Calu3 (cell line): ENCODE measurements at places on chromosomes 13 and 19.

DNA sequence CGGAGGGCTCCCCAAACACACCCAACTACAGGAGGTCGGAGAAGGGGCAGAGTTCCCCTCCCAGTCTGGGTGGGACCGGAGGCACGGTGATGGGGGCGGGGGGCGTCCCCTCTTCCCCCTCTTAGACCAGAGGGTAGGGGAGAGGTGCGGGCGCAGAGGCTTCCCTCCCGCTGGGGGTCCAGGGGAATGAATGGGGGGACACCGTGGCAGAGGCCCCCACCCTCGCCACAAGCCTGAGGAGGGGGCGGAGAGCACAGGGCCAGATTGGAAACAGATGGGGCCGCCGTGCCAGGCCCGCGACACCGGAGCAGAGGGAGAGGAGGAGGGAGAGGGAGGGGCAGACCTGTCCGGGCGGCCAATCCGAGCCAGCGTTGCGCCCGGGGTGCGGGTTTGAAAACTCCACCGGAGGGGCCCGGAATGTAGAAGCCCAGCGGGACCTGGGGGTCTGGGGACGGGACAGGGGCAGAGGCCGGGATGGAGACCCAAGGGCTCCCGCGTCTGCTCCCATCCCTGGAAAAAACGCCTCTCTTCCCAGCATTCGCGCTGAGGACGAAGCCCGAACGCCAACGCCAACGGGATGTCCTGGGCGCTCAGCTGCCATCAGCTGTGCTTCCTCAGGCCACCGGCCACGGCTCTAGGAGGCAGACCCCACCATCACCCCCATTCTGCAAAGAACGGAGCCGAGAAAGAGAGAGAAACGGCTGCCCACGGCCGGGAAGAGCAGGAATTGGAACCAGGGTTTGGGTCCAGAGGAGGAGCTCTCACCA lies 46.8 kb downstream of the PTPRS start:
- H3K27me3 ChIP-seq, result no peaks in the 10 kb centered on the region
- peak overlapping the region; percentile 44 for H3K4me3 ChIP-seq
- H3K27ac ChIP-seq, result no peak overlapping the region
- peaks cover 24% of the 10 kb centered on the region for H3K4me1 ChIP-seq
- peaks cover 13% of the 10 kb centered on the region for H3K36me3 ChIP-seq

DNA sequence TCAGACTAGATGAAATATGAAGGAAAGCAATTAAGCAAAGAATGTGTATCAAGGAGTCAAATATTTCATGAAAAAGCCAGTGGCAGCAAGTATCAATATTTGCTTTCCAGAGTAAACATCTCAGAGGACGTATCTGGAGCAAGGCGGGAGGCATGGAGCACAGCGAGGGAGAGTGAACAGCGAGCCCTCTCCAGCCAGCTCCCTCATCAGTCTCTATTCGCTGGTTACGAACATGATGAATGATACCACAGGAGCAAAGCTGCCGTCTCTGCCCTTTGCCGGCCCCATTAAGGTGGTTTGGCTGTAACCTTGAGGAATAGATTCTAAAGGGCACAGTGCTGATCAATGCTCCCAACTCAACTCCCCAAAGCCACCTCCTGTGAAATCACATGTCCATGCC lies 95.8 kb downstream of the CCNA1 start:
- H3K27me3 ChIP-seq, result peaks cover 14% of the 10 kb centered on the region
- no peak overlapping the region for H3K4me3 ChIP-seq
- H3K36me3 ChIP-seq, result no peaks in the 10 kb centered on the region
- no peak for DNase-seq

- peaks cover 12% of the 10 kb centered on the region for H3K4me1 ChIP-seq
- H3K36me3 ChIP-seq, result no peaks in the 10 kb centered on the region
- peak; percentile 1 for DNase-seq
- H3K27me3 ChIP-seq, result no peaks in the 10 kb centered on the region
- no peak overlapping the region for H3K4me3 ChIP-seq
- no peak overlapping the region for H3K27ac ChIP-seq
These were observed 379.0 kb downstream of the EFNB2 start for GRCh38 chr13:106156468-106156867.

- H3K27me3 ChIP-seq, result no peaks in the 10 kb centered on the region
- no peak overlapping the region for H3K27ac ChIP-seq
- H3K4me1 ChIP-seq, result no peaks in the 10 kb centered on the region
- H3K4me3 ChIP-seq, result no peak overlapping the region
- H3K36me3 ChIP-seq, result no peaks in the 10 kb centered on the region
These were observed 2818.6 kb upstream of the PCDH20 start for GRCh38 chr13:64234255-64234654.

- H3K27me3 ChIP-seq, result peaks cover 22% of the 10 kb centered on the region
- DNase-seq, result peak; percentile 77
- peaks cover 9% of the 10 kb centered on the region for H3K4me1 ChIP-seq
- H3K4me3 ChIP-seq, result no peak overlapping the region
These were observed 6.4 kb upstream of the DMWD start for GRCh38 chr19:45798995-45799517.

- no peak overlapping the region for H3K27ac ChIP-seq
- H3K36me3 ChIP-seq, result no peaks in the 10 kb centered on the region
- no peaks in the 10 kb centered on the region for H3K4me1 ChIP-seq
- DNase-seq, result no peak
- H3K4me3 ChIP-seq, result no peak overlapping the region
These were observed 64.3 kb upstream of the SIAH3 start for GRCh38 chr13:45915686-45916439.

- no peak for DNase-seq
- no peaks in the 10 kb centered on the region for H3K27me3 ChIP-seq
- H3K4me3 ChIP-seq, result no peak overlapping the region
- H3K36me3 ChIP-seq, result peaks cover 4% of the 10 kb centered on the region
- no peaks in the 10 kb centered on the region for H3K4me1 ChIP-seq
- no peak overlapping the region for H3K27ac ChIP-seq
These were observed 56.4 kb downstream of the ZDHHC20 start for GRCh38 chr13:21402586-21403307.

- H3K36me3 ChIP-seq, result peaks cover 14% of the 10 kb centered on the region
- no peaks in the 10 kb centered on the region for H3K27me3 ChIP-seq
- no peak overlapping the region for H3K27ac ChIP-seq
- no peak for DNase-seq
- H3K4me3 ChIP-seq, result peak overlapping the region; percentile 43
- peaks cover 10% of the 10 kb centered on the region for H3K4me1 ChIP-seq
These were observed 16.8 kb downstream of the NFIC start for GRCh38 chr19:3383121-3383722.

- no peak for DNase-seq
- no peaks in the 10 kb centered on the region for H3K27me3 ChIP-seq
- H3K36me3 ChIP-seq, result no peaks in the 10 kb centered on the region
- H3K4me1 ChIP-seq, result no peaks in the 10 kb centered on the region
- no peak overlapping the region for H3K4me3 ChIP-seq
These were observed 86.5 kb downstream of the COL4A1 start for GRCh38 chr13:110220471-110220870.

GRCh38 chr19:14136509-14137281 lies at the start of gene ASF1B:
Gene ASF1B, minus strand, starts transcription at chr19:14136589. Its CDS starts 133 bp downstream, at chr19:14136456.
- peak within 1 kb of the TSS; percentile 85 for H3K4me3 ChIP-seq
- peaks cover 38% of the 10 kb centered on the region for H3K36me3 ChIP-seq
- DNase-seq, result peak; percentile 95

GRCh38 chr19:7395360-7396066 lies 46.8 kb downstream of the ARHGEF18 start:
- DNase-seq, result no peak
- peaks cover 32% of the 10 kb centered on the region for H3K36me3 ChIP-seq
- H3K27me3 ChIP-seq, result no peaks in the 10 kb centered on the region
- peaks cover 19% of the 10 kb centered on the region for H3K4me1 ChIP-seq

- H3K27me3 ChIP-seq, result no peaks in the 10 kb centered on the region
- peaks cover 11% of the 10 kb centered on the region for H3K4me1 ChIP-seq
- peak overlapping the region; percentile 92 for H3K27ac ChIP-seq
- peak overlapping the region; percentile 89 for H3K4me3 ChIP-seq
- peak; percentile 68 for DNase-seq
- peaks cover 89% of the 10 kb centered on the region for H3K36me3 ChIP-seq
These were observed 984 bp downstream of the RPS11 start for GRCh38 chr19:49497047-49497788.

GRCh38 chr13:76879203-76879882 lies 6.9 kb downstream of the KCTD12 start:
- no peaks in the 10 kb centered on the region for H3K4me1 ChIP-seq
- H3K27ac ChIP-seq, result no peak overlapping the region
- no peak overlapping the region for H3K4me3 ChIP-seq
- no peak for DNase-seq

GRCh38 chr19:23070353-23071146 lies 46.3 kb upstream of the ZNF730 start:
- H3K27me3 ChIP-seq, result no peaks in the 10 kb centered on the region
- H3K27ac ChIP-seq, result no peak overlapping the region
- no peak overlapping the region for H3K4me3 ChIP-seq
- H3K4me1 ChIP-seq, result no peaks in the 10 kb centered on the region

GRCh38 chr13:107809125-107809524 lies 406.2 kb downstream of the LIG4 start:
- H3K27ac ChIP-seq, result no peak overlapping the region
- no peaks in the 10 kb centered on the region for H3K27me3 ChIP-seq
- H3K4me3 ChIP-seq, result no peak overlapping the region
- H3K36me3 ChIP-seq, result no peaks in the 10 kb centered on the region

GRCh38 chr19:41801792-41802211 lies 5.4 kb downstream of the CEACAM3 start:
- peaks cover 11% of the 10 kb centered on the region for H3K4me1 ChIP-seq
- H3K27me3 ChIP-seq, result peaks cover 52% of the 10 kb centered on the region
- no peak overlapping the region for H3K27ac ChIP-seq
- no peaks in the 10 kb centered on the region for H3K36me3 ChIP-seq
- no peak overlapping the region for H3K4me3 ChIP-seq
- no peak for DNase-seq

DNA sequence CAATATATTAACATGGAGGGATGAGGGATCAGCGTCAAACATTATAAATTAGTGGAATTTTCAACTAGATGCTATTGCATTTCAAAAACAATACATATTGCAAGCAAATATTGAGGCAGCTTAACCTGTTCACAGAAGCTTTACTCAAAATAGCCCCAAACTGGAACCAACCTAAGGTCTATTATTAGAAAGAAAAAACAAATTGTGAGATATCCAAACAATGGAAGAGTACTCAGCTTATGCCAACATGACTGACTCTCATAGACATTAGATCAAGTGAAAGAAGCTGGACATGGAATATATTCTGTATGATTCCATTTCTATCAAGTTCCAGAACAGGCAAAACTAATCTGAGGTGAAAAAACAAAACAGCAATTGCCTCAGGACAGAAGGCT lies 27.6 kb upstream of the NEK3 start:
- no peak overlapping the region for H3K4me3 ChIP-seq
- H3K4me1 ChIP-seq, result no peaks in the 10 kb centered on the region
- H3K36me3 ChIP-seq, result no peaks in the 10 kb centered on the region

DNA sequence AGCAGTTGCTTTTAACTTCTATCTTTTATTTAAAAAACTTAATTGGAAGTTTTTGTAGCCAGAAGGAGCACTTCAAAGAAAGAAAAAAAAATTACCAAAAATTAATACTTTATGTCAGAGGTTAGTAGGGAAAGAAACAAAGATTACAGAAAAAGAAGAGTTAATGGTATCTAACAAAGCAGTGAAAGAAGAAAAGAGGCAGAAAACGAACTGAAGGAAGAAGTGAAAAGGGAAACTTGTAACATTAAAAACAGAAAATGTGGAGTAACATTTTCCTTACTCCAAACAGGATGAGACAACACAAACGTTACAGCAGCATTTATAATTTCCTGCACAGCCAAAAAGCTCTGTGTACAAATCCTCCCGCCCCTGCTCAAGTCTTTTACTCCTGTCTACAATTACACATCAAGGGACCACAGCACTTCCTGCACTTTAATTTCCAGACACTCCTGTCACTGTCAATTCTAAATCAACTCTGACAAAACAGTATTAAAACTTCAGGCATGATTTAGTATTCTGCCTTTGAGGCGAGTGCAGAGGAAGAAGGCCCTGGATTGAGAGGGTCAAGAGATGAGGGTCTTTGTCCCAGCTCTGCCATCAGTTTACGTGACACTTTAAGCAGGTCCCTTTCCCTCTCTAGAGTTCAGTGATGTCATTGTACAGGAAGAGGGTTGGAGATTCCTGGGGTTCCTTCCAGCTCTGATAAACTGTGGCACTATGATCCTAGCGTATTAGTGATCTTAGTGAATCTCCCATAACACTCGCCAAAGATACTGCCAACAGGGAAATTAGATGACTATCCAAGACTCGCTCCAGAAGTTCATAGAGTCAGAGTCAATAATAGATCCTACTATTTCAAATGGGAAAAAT lies 53.2 kb upstream of the LSM14A start:
- H3K4me1 ChIP-seq, result no peaks in the 10 kb centered on the region
- no peak overlapping the region for H3K27ac ChIP-seq
- peaks cover 80% of the 10 kb centered on the region for H3K27me3 ChIP-seq
- H3K4me3 ChIP-seq, result no peak overlapping the region
- no peak for DNase-seq

- no peak overlapping the region for H3K4me3 ChIP-seq
- H3K27ac ChIP-seq, result no peak overlapping the region
- H3K27me3 ChIP-seq, result no peaks in the 10 kb centered on the region
- peaks cover 13% of the 10 kb centered on the region for H3K4me1 ChIP-seq
- DNase-seq, result peak; percentile 5
- peaks cover 4% of the 10 kb centered on the region for H3K36me3 ChIP-seq
These were observed 366.4 kb downstream of the KLF12 start for GRCh38 chr13:73767747-73768315.

- H3K4me3 ChIP-seq, result no peak overlapping the region
- peaks cover 40% of the 10 kb centered on the region for H3K27me3 ChIP-seq
- H3K4me1 ChIP-seq, result no peaks in the 10 kb centered on the region
- DNase-seq, result no peak
These were observed 10.3 kb downstream of the PALM start for GRCh38 chr19:718991-719512.

GRCh38 chr19:42204664-42205063 lies 12.8 kb downstream of the DEDD2 start:
- peaks cover 89% of the 10 kb centered on the region for H3K36me3 ChIP-seq
- DNase-seq, result no peak
- H3K4me1 ChIP-seq, result peaks cover 64% of the 10 kb centered on the region
- no peak overlapping the region for H3K27ac ChIP-seq

DNA sequence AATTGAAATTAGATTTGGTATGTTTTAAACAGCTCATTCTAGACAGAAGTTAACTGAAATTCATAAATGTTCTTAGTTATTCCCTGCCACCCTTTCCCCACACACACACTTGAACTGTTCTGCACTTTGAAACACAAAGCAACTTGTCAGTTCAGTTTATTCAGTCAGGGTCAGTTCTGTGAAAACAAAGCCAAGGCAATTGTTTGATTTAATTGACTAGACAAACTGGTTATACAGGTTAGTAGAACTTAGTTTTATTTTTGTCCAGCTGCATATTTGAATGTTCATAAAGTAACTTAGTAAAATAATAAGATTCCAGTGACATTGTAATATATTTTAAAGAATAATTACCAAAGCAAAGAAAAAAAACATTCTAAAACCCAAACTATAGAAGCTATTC lies 98.3 kb upstream of the KLF5 start:
- H3K4me3 ChIP-seq, result no peak overlapping the region
- no peak overlapping the region for H3K27ac ChIP-seq
- H3K36me3 ChIP-seq, result no peaks in the 10 kb centered on the region
- no peak for DNase-seq
- no peaks in the 10 kb centered on the region for H3K27me3 ChIP-seq

DNA sequence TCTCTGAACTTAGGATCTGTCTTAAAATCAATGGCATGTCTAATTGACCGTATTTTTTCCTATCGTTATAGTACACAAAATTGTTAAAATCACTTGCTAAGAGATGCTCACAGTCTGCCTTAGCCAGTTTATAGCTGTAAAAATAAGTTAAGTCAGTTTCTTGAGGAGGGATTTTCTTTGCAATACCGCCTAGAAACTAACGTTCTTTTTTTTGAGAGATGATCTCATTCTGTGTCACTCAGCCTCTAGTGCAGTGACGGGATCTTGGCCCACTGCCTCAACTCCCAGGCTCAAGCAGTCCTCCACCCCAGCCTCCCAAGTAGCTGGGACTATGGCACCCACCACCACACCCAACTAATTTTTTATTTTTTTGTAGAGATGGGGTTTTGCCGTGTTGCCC lies 4.4 kb downstream of the CKAP2 start:
- H3K36me3 ChIP-seq, result peaks cover 41% of the 10 kb centered on the region
- H3K27me3 ChIP-seq, result no peaks in the 10 kb centered on the region
- no peak overlapping the region for H3K27ac ChIP-seq
